ENCODE measurements at places on chromosomes 12 and 14. TPM values are rescaled to one million over a fixed set of nuclear protein-coding genes. Genes with fewer than 3 reads are reported as not detected.

The SRRM4 gene
- under 0.01 TPM for total RNA-seq

The GYS2 gene
- not detected for total RNA-seq

The MYF5 gene
- total RNA-seq: not detected

The IRAK3 gene
- 11.7 TPM for total RNA-seq

The ZDHHC22 gene
- total RNA-seq: not detected

The ANO2 gene
- total RNA-seq: not detected

The APOLD1 gene
- 2.0 TPM for total RNA-seq

The CARMIL3 gene
- total RNA-seq: 0.23 TPM

The KLRG1 gene
- total RNA-seq: 0.26 TPM

The BTBD6 gene
- total RNA-seq: 45.9 TPM

The PZP gene
- not detected for total RNA-seq

The CLEC4D gene
- not detected for total RNA-seq

The CCDC196 gene
- total RNA-seq: not detected

The LRFN5 gene
- 1.8 TPM for total RNA-seq

The RASSF3 gene
- 4.9 TPM for total RNA-seq

The ABCC9 gene
- total RNA-seq: 1.6 TPM

The SOAT2 gene
- 0.12 TPM for total RNA-seq

The SLC2A14 gene
- not detected for total RNA-seq

The DHRS7 gene
- total RNA-seq: 48.2 TPM

The CABP1 gene
- 4.2 TPM for total RNA-seq

The FMNL3 gene
- total RNA-seq: 12.3 TPM

The PRH2 gene
- total RNA-seq: 2.3 TPM

The GPR135 gene
- total RNA-seq: 2.1 TPM

The LRCOL1 gene
- not detected for total RNA-seq

The CLBA1 gene
- 8.9 TPM for total RNA-seq

The INSM2 gene
- not detected for total RNA-seq

The SNAPC1 gene
- total RNA-seq: 7.9 TPM

The OTUB2 gene
- 2.6 TPM for total RNA-seq

The SRGAP1 gene
- 6.4 TPM for total RNA-seq

The IQSEC3 gene
- 0.09 TPM for total RNA-seq

The PLXNC1 gene
- 9.8 TPM for total RNA-seq

The KCNK13 gene
- total RNA-seq: not detected

The ADAM21 gene
- under 0.01 TPM for total RNA-seq

The AKAP6 gene
- 0.35 TPM for total RNA-seq

The CMA1 gene
- not detected for total RNA-seq

The CLEC6A gene
- total RNA-seq: not detected

The RASSF9 gene
- total RNA-seq: 1.6 TPM

The MYRFL gene
- total RNA-seq: not detected

Measured in pericardium fibroblast (primary cell).